Stimulated activated CD8-positive, alpha-beta memory T cell treated with anti-CD3 and anti-CD28 coated beads, Interleukin-4, amount 100 ng/mL, for 48 hours (primary cell): ENCODE measurements at places on chromosomes 2 and 18.

DNA sequence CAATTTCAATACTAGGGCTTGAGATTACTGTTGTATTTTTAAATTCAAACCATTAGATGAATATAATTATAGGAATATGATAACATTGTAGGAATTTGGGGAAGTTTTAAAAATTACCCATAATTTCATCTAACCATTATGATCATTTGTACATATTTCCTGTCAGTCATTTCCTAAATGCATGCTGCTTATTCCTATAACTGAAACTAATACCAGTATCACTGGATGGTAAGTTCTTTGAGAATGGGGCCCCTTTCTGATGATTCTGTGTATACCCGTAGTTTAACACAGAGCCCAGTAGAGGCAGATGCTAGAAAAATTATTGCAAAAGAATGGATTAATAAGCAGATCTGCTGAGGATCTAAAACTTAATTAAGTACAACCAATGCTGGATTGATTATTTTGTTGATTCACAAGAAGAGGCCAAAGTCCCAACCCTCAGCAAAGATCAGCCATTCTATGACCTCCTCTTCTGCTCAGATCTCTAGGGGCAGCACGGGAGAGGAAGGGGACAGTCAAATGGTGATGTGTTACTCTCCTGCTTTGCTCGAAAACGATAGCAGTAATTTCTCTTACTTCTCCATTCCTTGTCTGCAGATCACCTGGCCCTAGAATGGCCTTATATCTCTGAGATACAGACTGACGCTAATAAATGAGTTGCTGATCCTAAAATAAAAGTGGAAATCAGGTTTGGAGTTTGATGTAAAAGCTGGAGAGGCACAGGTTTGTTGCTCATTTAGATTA, 69.5 kb upstream of the PELI1 start:
- no peak for DNase-seq

DNA sequence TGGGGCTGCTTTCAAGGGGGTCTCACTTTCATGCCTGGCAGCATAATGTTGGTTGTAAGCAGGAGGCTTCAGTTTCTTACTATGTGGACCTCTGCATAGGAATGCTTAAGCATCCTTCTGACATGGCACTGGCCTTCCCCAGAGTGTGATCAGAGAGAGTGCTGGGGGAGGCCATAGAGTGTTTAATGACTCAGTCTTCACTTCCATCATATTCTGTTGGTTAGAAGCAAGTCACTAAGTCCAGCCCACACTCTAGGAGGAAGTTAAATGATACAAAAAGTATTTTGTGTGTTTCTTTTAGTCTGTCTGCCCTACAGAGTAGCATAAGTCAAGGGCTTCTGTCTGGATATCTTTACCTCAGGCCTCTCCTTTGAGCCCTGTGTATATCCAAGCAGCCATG, 64.9 kb downstream of the GALNT1 start:
- no peak for DNase-seq

GRCh38 chr2:84959095-84959565, 11.8 kb upstream of the KCMF1 start:
- DNase-seq = no peak

DNA sequence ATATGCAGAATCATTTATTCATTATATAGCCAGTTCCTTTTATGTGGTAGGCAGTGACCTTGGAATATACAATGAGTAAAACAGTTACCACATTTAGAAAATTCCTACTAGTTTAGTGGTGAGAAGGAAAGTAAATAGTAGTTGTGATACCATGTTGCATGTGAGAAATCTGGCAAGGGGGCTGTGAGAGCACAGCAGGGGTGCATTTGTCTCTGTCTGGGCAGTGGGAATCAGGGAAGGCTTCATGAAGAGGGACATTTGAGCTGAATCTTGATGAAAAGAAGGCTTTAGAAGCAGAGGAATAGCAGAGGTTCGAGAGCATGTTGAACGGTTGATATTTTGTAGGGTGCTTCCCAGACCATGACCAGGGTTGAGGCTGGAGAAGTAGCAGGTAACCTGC, 78.7 kb downstream of the RAB3GAP1 start:
- no peak for DNase-seq

DNA sequence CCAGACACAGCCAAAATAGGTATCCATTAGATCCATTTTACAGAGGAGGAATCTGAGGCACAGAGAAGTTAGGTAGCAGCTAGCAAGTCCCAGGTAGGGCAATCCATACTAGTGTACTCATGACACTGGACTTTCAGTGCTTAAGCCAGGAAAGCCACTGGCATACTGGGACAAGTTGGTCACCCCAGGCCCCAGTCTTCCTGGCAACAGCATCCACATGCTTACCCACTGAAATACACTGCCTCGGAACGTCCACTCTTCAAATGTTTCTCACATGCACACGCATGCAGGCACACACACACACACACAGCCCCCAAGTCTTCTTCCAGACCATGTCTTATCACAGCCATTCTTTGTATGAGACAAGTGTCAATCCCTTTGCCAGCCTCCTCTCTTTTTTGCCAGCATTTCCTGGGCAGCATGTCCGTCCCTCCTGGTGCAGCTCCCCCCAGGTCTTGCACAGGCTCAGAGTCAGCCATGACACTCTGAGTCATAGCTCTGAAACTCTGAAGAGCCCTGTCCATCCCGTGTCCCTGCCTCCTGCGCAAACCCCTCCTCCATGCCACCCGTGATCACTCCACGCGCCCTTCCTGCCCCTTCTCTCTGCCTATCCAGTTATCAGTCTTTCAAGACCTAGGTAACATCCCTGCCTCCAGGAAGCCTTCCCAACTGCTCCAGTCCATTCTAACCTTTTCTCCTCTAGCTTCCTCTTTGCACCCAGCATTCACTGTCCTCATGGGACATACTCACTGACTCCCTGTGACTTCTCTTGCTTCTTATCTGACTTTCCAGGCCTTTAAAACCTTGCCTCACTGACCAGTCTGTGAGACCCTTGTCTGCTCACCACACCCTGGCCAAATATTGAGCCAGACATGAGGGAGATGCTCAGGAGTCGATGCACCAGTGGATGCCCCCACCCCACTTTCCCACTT, 10.9 kb upstream of the TEX261 start:
- no peak for DNase-seq

DNA sequence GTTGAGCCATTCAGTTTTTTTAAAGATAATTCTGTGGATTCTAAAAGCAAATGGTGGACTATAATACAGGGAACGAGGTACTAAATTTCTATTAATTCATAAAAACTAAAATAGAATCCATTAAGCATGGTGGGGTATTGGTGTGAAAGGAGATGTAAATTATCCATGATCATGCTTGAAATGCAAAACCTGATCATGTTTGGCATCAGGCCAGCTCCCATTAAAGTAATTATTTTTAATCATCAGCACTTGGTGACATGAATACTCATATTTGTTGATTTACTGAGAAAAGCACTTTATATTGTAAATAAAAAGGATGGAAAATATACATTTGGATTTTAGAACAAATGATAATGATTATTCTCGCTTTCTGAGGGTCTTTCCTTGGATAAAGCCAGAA, 232.3 kb upstream of the MEIS1 start:
- DNase-seq = no peak
